NCI-H2171 treated with DMSO at 0.1 percent for 48 hours (cell line): ENCODE measurements at places on chromosomes 13 and 19.

DNA sequence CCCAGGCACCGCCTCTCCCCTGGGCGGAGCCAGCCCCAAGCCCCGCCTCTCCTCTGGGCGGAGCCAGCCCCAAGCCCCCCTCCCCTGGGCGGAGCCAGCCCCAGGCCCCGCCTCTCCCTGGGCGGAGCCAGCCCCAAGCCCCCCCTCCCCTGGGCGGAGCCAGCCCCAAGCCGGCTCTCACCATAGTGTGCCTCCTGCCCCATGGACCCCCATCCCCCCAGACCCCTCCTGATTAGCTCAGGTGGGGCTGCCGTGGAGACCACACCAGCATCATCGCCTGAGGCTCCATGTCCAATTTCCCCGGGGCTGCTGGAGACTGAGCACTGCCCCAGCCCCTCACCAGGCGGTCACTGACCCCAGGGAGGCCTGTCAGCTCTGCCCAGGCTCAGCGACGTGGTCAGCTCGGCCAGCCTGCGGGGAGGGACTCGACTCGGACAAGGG is 4.2 kb upstream of the MADCAM1 start:
- no peak for DNase-seq

GRCh38 chr19:13782537-13782936 is 8.3 kb downstream of the C19orf53 start:
- DNase-seq, result no peak

DNA sequence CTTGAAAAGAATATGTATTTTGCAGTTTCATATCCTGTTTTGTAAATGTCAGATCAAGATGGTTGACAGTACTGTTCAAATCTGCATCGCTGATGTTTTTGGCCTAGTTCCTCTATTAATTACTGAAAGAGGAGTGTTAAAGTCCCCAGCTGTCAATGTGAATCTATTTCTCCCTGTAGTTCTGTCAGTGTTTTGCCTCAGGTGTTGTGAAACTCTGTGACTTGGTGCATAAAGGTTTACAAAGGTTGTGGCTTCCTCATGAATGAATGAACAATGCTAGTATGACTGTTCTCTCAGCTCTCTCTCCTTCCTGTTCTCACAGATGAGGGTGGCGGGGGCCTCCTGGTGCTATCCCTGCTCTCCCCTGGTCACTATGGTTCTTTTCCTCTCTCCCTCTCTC is 142.4 kb downstream of the MYCBP2 start:
- no peak for DNase-seq

DNA sequence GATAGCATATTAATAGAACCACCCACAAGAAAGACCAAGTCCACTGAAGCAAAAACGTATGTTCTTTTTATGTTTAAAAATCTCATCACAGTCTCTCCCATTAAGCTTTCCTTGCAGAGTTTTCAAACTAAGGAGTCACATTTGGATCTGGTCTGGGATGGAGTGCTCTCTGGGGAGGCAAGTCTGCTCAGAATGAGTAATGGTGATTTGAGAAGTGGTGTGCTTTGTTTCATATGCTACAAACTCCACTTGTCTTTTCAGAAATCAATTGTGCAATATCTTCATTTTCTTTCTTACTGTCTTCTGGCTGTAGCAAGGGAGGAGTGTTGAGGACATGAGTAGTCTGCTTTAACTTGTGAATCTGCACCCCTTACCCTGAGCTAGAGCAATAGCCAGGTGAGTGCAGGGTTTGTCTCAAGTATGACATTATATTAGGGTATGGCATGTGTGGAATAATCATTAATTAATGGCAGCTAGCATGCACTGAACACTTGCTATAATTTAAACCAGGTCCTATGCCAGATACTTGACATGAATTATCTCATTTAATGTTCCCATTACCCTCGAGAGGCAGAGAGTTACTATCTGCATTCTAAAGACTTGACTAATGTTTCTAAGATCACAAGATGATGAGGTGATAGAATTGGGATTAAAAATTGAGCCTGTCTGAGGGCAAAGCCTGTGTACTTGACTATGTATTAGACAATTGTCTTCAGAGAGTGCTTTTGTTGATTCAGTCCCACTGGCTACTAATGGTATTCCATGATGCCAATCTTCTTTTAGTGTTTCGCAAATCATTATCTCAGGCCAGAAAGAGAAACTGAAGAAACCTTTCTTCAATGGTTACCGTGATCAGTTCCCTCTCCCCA is 171.8 kb downstream of the GPC6 start:
- DNase-seq, result peak; percentile 37
